ENCODE measurements at places on chromosomes 12 and 14. TPM values are rescaled to one million over a fixed set of nuclear protein-coding genes. Genes with fewer than 3 reads are reported as not detected.
A peak's percentile ranks its signal among the peaks of the same experiment; 100 is the strongest.

DNA sequence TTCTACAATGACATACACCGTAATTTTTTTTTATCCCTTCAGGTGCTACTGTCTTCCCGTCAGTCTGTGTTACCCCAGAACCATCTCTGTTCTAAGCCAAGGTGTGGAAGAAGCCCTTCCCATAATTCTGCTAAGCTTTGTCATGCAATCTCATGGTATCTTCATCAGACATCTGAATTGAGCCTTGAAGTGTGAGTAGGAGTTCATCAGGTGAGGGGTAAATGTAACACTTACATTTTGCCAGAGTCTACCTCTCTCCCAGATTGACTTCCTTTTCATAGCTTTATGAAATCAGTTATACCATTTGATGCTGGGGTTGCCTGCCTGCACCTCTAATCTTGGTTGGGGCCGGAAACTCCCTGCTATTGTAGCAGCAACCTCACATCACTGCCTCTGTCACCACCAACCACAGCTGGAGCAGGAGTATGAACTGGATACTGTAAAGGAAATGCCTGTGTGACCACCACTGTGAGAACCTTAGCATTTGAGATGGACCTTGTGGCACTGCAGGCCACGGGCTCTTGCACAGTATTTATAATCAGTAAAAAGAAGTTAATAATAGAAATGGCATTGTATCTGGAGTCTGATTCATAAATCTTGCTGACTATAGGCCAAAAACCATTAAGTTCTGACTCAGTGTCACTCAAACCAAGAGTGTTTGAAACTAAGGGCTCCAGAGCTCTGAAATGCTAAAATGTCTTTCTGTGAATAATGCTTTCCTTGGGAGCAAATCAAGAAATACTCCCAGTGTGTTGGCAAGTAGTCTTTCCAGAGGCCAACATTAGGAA, 58.7 kb upstream of the STK38L start:
- no peak for DNase-seq

DNA sequence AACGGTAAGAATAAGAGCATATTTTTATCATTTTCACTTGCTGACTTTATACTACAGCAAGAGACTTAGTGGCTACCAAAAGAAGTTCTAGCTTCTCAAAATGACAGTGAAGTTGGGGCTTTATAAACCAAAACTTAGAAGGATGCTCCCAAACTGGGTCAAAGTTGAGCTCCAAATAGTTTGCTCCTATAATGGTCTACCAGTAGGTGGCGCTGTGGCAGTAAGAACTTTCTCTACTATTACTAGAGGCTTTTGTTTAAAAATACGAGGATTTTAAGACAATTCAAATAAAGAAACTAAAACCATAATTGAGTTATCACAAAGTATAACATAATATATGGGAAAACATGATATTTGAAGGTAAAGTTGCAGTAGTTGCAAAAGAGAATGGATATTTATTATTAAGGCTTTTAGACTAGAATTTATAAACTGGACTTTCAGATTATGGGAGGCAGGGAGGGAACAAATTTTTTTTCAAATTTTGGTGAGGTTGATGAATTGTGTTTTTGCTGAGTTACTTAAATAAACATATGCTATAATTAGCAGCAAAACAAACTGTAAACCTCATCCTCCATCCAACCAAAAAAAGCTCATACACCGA, 75.0 kb downstream of the TGFB3 start:
- DNase-seq, result peak; percentile 32

GRCh38 chr14:54818201-54819133, 84.2 kb downstream of the GCH1 start:
- no peak for DNase-seq

- no peak for DNase-seq
These were observed 119.1 kb downstream of the PLXNC1 start for GRCh38 chr12:94267537-94267872.

GRCh38 chr12:12133259-12133658, 62.5 kb downstream of the BCL2L14 start:
- DNase-seq, result no peak

DNA sequence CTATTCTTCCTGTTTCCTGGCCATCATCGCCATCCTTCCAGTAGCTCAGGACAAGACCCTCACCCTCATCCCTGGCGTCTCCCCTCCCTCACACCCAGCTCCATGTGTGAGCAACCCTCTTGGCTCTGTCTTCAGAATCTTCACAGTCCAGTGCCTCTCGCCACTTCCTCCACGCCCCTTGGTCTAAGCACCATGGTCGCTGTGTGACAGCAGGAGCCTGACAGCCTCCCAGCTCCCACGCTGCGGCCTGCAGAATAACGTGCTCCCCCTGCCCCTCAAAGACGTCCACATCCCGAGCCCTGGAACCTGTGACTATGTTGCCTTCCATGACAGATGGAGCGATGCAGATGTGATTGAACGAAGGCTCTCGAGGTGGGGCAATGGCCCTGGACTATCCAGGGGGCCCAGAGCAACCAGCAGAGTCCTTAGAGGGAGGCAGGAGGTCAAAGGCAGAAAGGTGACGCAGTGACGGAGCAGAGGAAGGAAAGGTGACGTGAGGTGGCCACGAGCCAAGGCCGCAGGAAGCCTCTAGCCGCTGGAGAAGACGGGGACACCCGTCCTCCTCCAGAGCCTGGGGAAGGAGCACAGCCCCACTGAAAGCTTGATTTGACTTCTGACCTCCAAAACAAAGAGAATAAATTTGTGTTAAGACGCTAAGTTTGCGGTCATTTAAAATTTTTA, 139.8 kb downstream of the CALM1 start:
- DNase-seq, result no peak

- no peak for DNase-seq
These were observed 63.3 kb downstream of the CCDC88C start for GRCh38 chr14:91354221-91354916.

- no peak for DNase-seq
These were observed 256.9 kb downstream of the ATXN7L3B start for GRCh38 chr12:74794522-74794921.

- no peak for DNase-seq
These were observed 201.3 kb upstream of the RBM19 start for GRCh38 chr12:114167431-114167830.

GRCh38 chr12:65014504-65015271, 106.4 kb downstream of the WIF1 start:
- DNase-seq, result no peak

DNA sequence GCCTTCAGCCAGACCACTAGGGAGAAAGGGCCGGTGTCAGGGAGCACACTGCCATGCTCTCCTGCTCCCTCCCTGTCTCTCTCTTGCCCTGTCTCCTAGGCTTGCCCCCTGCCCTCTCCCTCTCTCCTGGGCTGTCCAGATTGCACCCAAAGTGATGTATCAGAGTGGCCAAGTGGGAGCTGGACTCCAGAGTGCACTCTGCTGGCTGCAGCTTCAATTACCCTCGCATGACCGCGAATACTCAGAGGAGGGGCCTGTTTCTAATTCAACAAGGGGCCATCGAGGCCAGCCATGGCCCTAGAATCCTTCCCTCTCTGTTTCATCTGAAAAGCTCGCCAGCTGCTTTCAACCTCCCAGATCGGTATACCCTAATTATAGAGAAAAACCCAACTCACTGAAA, 206.4 kb upstream of the FKBP4 start:
- no peak for DNase-seq

DNA sequence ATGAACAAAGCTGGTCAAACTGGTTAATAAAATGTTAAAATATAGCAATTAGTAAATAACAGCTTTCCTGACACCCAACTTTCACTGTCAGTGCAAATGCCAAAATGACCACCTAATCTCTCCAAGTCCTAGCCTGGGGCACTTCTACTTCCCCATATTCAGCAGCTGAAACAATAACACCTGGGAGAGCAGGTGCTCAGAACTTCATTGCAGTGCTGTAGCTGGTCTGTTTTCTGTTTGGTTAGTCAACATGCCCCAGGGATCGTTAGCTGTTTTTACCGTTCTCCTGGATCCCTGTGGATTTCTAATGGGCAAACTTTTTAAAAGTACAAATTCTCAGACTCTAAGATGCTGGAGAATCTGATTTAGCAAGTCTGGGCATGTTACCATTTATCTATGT, 759.7 kb downstream of the GALC start:
- DNase-seq, result no peak

GRCh38 chr12:106234449-106234848, 13.4 kb downstream of the CKAP4 start:
- no peak for DNase-seq

GRCh38 chr14:105622329-105622955, 96.1 kb downstream of the TMEM121 start:
- no peak for DNase-seq

- no peak for DNase-seq
These were observed 28.3 kb downstream of the TRIM9 start for GRCh38 chr14:51066576-51066975.

GRCh38 chr14:37139710-37140109, 32.7 kb downstream of the SLC25A21 start:
- DNase-seq, result no peak

GRCh38 chr12:95300286-95300685, 82.7 kb downstream of the VEZT start:
- no peak for DNase-seq

DNA sequence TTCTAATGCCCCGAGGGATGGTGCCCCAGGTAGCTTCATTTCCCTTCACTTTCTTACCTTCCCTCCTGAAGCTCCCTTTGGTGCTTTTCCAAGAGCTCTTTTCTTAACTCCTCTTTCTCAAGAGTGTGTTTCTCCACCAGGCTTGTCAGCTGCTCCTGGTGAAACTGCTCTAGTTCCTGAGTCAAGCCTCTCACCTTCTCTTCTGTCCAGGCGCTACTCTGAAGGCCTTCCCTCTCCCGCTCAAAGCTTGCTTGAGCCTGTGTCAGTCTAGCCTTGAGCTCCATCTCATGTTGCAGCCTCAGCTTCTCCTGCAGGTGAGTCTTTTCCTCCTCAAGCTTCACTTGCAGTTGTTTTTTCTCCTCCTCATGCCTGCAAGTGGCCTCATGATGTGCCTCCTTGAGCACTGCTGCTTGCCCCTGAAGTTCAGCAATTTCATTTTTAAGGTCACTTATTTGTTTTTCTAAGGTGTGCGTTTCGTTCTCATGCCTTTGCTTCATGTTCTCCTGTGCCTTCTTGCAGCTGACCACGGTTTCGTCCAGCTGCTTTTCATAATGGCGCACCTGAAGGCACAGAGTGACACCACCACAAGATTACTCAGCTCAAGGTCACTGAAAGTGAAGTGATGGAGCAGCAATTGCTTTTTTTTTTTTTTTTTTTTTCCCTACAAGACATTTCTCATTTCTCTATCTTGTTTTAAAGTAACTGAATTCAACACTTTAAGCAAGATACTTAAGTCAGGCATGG, 71.0 kb downstream of the NIN start:
- no peak for DNase-seq

- DNase-seq, result no peak
These were observed 1193.3 kb downstream of the FLRT2 start for GRCh38 chr14:86723254-86723624.

GRCh38 chr12:113955109-113955970, 10.8 kb downstream of the RBM19 start:
- DNase-seq, result peak; percentile 31

DNA sequence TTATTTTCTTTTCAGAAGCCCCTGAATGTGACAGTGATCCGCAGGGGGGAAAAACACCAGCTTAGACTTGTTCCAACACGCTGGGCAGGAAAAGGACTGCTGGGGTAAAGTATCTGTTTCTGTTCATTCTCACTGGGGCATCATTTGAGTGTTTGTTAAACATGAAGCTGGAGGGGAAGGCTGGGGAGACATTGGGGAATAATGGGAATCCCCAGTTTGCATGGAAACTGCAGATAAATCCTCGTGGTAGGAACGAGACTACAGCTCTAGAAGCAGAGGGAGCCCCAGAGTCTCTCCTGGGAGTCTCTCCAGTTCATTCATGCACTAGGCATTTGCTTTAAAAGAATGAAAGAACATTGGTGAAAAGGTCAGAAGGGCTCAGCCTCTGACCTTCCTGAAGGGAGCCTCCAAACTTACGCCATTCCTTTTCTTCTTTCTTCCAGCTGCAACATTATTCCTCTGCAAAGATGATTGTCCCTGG, 2.5 kb upstream of the CFAP251 start:
- DNase-seq, result no peak

DNA sequence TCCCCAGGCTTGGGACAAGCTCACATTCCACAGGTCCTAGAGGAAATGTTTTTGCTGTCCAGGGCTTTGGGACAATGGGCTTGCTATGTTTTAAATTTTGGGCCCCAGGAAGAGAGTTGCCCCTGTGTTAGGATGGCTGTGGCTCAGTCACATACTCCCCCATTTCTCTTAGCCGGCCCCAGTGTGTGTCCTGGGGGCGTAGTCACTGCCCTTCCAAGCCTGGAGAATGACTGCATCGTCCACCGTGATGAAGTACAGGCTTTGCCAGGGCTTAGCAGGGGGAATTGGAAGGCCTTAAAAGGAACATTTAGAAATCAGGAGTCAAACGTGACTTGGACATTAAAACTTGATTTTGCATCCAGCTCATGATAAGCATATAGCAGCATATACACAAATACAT, 293.6 kb downstream of the CACNA1C start:
- no peak for DNase-seq

GRCh38 chr12:43957732-43958372, 122.0 kb downstream of the TMEM117 start:
- DNase-seq, result no peak

GRCh38 chr14:95475540-95476240, 40.8 kb downstream of the SYNE3 start:
- no peak for DNase-seq

DNA sequence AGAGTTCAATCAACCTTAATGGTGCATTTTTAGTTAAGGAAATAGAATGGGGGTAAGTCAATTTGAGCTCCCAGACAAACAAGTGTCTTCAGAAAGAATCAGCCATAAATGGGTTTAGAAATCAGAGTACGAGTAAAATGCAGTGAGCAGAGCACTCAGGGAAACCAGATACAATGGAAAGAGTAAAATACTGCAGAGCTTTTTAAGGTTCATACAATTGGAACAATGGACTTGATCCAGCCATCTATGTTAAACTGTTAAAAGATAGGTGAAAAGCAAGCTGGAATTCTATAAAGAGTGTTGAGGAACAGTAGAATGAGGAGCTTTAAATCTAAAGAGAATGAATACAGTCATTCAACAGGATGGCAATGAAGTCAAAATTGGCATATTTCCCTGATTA, 23.8 kb upstream of the PCNX4 start:
- no peak for DNase-seq

DNA sequence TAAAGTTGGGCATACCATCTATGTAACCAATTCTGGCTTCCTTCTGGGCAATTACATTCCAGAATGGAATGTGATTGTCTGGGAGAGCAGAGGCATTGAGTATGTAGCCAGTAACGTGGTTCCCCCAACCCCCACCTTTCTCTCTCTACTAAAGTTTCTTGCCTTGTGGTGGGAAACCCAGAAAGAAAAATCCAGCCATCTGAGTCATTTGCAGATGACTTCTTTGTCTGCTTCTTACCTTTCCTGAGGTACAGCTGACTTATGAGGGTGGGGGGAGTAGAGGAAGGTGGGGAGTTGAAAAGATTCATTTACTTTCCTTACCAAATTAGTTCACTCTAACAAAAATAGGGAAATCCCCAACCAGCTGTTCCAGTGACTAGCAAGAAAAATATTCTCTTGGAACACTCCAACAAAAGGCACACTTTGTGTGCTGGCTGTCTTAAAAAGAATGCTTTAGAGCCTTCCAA, 112.1 kb upstream of the FRMD6 start:
- no peak for DNase-seq

Gene ABCD4
- 155 TPM for total RNA-seq

Gene CCDC184
- total RNA-seq, result not detected

Gene EGLN3
- total RNA-seq, result 9.5 TPM

Gene TAS2R9
- total RNA-seq, result 0.26 TPM

Gene IL22
- not detected for total RNA-seq

Gene RILPL1
- 25.4 TPM for total RNA-seq

Gene TPH2
- total RNA-seq, result not detected

Gene CLEC4D
- total RNA-seq, result not detected

Gene TAS2R42
- not detected for total RNA-seq

Gene EPYC
- not detected for total RNA-seq

Gene SPTB
- total RNA-seq, result 1.7 TPM

Gene KCNA5
- 0.72 TPM for total RNA-seq

Gene OTOGL
- total RNA-seq, result 0.31 TPM

Gene FOXG1
- 1.2 TPM for total RNA-seq
